Nephron progenitor cell (in vitro differentiated cells): ENCODE measurements at places on chromosomes 5 and 9.

- H3K27ac ChIP-seq, result no peak overlapping the region
- H3K4me1 ChIP-seq, result peaks cover 32% of the 10 kb centered on the region
- DNase-seq, result no peak
- H3K4me3 ChIP-seq, result no peak overlapping the region
- H3K27me3 ChIP-seq, result peaks cover 100% of the 10 kb centered on the region
- no peaks in the 10 kb centered on the region for H3K36me3 ChIP-seq
These were observed 927 bp downstream of the PAX5 start for GRCh38 chr9:37033141-37033540.

- H3K4me3 ChIP-seq, result no peak overlapping the region
- no peaks in the 10 kb centered on the region for H3K36me3 ChIP-seq
- peaks cover 9% of the 10 kb centered on the region for H3K27me3 ChIP-seq
- no peak overlapping the region for H3K27ac ChIP-seq
- no peaks in the 10 kb centered on the region for H3K4me1 ChIP-seq
These were observed 140.2 kb downstream of the SH3GL2 start for GRCh38 chr9:17719053-17719452.

DNA sequence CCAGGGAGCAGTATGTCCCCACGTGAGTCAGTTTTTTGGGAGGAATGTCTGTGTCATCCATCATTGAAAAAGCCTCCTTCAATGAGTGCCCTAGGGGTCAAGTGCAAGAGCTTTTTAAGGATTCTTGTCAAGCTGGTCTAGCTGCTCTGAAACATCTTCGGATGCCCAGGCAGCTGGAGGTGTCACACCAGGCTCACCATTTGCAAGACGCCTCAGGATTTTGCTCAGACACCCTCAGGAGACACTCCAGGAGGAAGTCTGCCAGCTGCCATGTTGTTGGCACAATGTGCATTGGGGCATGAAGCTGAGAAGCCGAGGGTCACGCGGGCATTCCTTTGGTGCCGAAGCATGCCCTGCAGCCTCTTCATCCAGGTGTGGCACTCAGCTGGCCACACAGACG lies 111.1 kb upstream of the S1PR3 start:
- H3K4me1 ChIP-seq, result peaks cover 6% of the 10 kb centered on the region
- DNase-seq, result no peak
- H3K27me3 ChIP-seq, result no peaks in the 10 kb centered on the region

DNA sequence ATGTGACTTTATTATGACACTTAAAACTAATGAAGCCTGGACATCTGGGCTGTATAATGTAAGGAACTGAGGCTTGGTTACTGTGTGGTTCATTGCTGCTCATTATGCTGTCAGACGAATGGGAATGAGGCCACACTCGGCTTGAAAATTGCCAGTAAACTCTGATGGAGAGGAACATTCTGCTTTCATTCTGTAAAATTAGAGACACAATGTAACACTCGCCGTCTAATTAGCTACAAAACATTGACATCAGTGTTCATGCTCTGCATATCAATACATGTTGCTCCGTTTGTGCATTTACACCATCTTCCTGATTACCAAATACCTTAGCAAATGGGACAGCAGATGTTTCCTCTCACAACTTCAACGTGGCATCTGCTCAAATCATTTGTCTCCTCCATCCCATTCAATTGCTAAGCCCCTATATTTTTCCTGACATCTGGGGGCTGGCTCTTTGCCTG lies 133.0 kb downstream of the SLC28A3 start:
- peaks cover 9% of the 10 kb centered on the region for H3K27me3 ChIP-seq
- no peak for DNase-seq
- peaks cover 14% of the 10 kb centered on the region for H3K4me1 ChIP-seq
- H3K36me3 ChIP-seq, result no peaks in the 10 kb centered on the region

GRCh38 chr5:96149546-96149945 lies 187.9 kb upstream of the ELL2 start:
- H3K36me3 ChIP-seq, result no peaks in the 10 kb centered on the region
- H3K27me3 ChIP-seq, result peaks cover 2% of the 10 kb centered on the region
- H3K27ac ChIP-seq, result peak overlapping the region; percentile 71
- no peak overlapping the region for H3K4me3 ChIP-seq
- no peak for DNase-seq

DNA sequence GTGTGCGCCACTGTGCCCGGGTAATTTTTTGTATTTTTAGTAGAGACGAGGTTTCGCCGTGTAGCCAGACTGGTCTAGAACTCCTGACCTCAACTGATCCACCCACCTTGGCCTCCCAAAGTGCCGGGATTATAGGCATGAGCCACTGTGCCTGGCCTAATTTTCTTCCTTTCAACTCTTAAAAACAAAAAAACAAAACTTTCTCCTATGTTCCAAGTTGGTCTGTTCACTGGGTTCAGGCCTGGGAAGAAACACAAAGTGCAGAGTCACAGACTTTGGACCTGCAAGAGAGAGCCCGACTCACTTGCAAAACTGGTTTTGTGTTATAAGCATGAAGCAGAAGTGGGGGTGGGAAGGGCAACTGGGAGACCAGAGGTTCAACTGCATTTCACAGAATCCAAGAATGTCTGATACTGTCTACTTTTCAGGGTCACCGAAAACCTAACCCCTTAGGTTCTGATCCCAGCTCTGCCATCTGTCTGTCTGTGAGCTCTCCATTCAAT lies 5.2 kb upstream of the HDHD3 start:
- no peak for DNase-seq
- no peak overlapping the region for H3K27ac ChIP-seq
- peaks cover 4% of the 10 kb centered on the region for H3K27me3 ChIP-seq
- peaks cover 8% of the 10 kb centered on the region for H3K36me3 ChIP-seq
- peaks cover 24% of the 10 kb centered on the region for H3K4me1 ChIP-seq
- H3K4me3 ChIP-seq, result no peak overlapping the region

DNA sequence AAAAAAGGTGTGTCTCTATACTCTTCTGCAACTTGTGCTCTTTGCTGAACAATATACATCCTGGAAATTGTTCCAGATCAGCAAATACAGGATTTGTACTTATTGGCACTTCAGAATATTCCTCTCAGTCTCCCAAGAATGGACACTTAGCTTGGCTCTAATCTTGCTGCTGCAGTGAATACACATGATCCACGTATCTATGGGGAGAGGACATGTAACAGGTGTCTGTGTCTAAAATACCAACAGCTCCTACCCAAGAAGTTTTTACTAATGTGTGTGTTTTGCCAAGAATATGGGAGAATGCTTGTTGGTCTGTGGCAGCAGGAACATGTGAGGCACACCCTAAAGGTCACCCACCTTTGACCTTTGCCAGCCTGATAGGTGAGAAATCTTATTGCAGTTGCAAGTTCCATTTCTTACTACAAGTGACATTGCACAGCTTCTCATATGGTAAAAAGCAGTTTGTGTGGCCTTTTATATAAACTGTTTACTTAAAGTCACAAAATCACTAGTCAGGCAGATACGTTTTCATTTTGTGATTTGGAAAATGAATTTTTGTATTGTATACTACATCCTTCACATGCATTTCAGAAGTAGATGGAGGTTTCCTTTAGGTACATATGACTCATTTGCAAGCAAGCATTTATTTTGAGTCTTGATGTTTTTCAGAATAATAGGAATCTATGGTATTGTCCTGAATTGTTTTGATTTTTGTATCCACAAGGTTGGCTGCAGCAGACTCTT lies 35.8 kb downstream of the PHF2 start:
- H3K4me1 ChIP-seq, result peaks cover 7% of the 10 kb centered on the region
- DNase-seq, result no peak
- H3K27ac ChIP-seq, result no peak overlapping the region
- H3K4me3 ChIP-seq, result no peak overlapping the region
- peaks cover 32% of the 10 kb centered on the region for H3K36me3 ChIP-seq
- peaks cover 9% of the 10 kb centered on the region for H3K27me3 ChIP-seq

GRCh38 chr5:124702525-124702924 lies 43.9 kb downstream of the ZNF608 start:
- H3K4me3 ChIP-seq, result peak overlapping the region; percentile 38
- H3K27ac ChIP-seq, result peak overlapping the region; percentile 83
- H3K36me3 ChIP-seq, result peaks cover 24% of the 10 kb centered on the region
- DNase-seq, result no peak

DNA sequence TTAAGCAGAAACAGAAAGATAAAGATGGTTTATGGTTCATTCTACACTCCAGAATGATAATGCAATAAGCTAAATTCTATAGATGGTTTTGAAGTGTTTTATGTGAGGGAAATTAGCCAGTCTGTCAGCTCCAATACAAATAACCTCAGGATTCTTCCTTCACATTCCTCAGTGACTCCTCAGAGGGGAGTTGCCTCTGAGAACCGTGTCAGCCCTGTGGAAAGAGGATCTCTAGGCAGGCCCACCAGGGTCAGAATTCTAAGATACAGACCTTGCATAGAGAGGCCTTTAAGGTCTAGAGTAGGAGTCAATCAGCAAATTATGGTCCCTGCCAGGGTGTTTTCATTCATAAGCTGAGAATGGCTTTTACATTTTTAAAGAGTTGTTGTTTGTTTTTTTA lies 26.6 kb downstream of the RUSC2 start:
- H3K4me3 ChIP-seq, result no peak overlapping the region
- no peaks in the 10 kb centered on the region for H3K36me3 ChIP-seq
- DNase-seq, result no peak

- no peak overlapping the region for H3K4me3 ChIP-seq
- H3K36me3 ChIP-seq, result no peaks in the 10 kb centered on the region
- peaks cover 4% of the 10 kb centered on the region for H3K27me3 ChIP-seq
- peaks cover 25% of the 10 kb centered on the region for H3K4me1 ChIP-seq
- H3K27ac ChIP-seq, result no peak overlapping the region
- DNase-seq, result no peak
These were observed 1619.6 kb upstream of the WWC1 start for GRCh38 chr5:166671811-166672210.

DNA sequence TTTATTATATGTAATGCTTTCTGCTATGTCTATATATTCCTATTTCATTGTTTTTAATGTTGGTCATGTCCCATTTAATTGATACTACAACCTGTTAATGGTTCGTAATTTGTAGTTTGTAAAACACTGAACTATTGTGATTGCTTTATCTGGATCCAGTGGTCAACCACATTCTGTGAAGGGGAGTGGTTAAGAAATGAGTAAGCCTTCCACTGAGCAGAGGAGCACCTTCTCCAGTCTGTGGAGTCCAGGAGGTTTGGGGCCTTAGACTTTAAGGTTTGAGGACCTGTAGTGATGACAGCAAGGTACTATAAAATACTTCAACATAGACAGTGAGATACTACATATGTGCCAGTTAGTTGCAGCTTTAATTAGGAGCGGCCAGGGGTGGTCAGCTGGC lies 67.7 kb upstream of the RAD23B start:
- no peak overlapping the region for H3K4me3 ChIP-seq
- DNase-seq, result no peak
- no peak overlapping the region for H3K27ac ChIP-seq
- no peaks in the 10 kb centered on the region for H3K36me3 ChIP-seq
- H3K4me1 ChIP-seq, result peaks cover 43% of the 10 kb centered on the region

DNA sequence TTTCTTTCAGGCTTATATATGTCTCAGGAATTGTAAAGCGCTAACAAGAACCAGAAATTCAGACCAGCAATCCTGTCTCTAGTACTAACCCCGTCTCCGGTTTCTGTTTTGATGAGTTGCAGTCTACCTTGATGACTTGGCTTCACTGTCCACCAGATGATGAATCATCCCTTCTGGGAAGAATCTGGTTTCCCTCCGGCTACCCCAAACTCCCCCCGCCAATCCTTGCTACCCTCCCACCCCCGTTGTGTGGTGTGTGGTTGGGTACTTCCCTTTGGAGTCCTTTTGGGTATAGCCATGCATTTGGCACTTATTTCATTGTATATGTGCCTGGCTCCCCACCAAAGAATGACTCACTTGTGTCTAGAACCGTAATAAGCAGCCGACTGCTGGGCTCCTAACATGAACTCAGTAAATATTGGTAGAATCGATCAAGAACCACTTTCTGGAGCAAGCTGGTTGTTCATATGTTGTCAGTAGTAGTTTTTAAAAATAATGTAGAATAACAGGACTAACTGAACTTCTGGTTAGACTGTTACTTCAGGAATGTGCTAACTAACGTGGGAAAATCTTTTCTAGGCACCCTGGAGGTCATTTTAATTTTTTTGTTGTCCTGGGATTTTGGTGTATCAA lies 8.3 kb upstream of the TGFBI start:
- peak overlapping the region; percentile 13 for H3K4me3 ChIP-seq
- H3K27me3 ChIP-seq, result peaks cover 22% of the 10 kb centered on the region
- no peak for DNase-seq
- H3K4me1 ChIP-seq, result peaks cover 44% of the 10 kb centered on the region
- H3K36me3 ChIP-seq, result no peaks in the 10 kb centered on the region
- peak overlapping the region; percentile 23 for H3K27ac ChIP-seq

- DNase-seq, result no peak
- peaks cover 3% of the 10 kb centered on the region for H3K27me3 ChIP-seq
- H3K27ac ChIP-seq, result no peak overlapping the region
- peaks cover 20% of the 10 kb centered on the region for H3K4me1 ChIP-seq
- no peaks in the 10 kb centered on the region for H3K36me3 ChIP-seq
These were observed 60.3 kb upstream of the TRIM32 start for GRCh38 chr9:116626762-116627161.

GRCh38 chr9:21395778-21396717 lies 10.8 kb upstream of the IFNA2 start:
- H3K36me3 ChIP-seq, result no peaks in the 10 kb centered on the region
- H3K27ac ChIP-seq, result no peak overlapping the region
- H3K4me1 ChIP-seq, result peaks cover 9% of the 10 kb centered on the region
- DNase-seq, result peak; percentile 91

GRCh38 chr5:56829137-56829908 lies 14.0 kb downstream of the MAP3K1 start:
- no peaks in the 10 kb centered on the region for H3K27me3 ChIP-seq
- no peak for DNase-seq
- peaks cover 74% of the 10 kb centered on the region for H3K4me1 ChIP-seq
- no peaks in the 10 kb centered on the region for H3K36me3 ChIP-seq
- H3K4me3 ChIP-seq, result no peak overlapping the region

GRCh38 chr5:130183115-130183514 lies 278.9 kb downstream of the CHSY3 start:
- H3K4me3 ChIP-seq, result no peak overlapping the region
- DNase-seq, result no peak
- no peaks in the 10 kb centered on the region for H3K27me3 ChIP-seq
- no peaks in the 10 kb centered on the region for H3K4me1 ChIP-seq
- H3K27ac ChIP-seq, result no peak overlapping the region
- peaks cover 4% of the 10 kb centered on the region for H3K36me3 ChIP-seq

- H3K27ac ChIP-seq, result no peak overlapping the region
- peaks cover 49% of the 10 kb centered on the region for H3K4me1 ChIP-seq
- peak overlapping the region; percentile 62 for H3K4me3 ChIP-seq
- peaks cover 96% of the 10 kb centered on the region for H3K27me3 ChIP-seq
- DNase-seq, result peak; percentile 54
- no peaks in the 10 kb centered on the region for H3K36me3 ChIP-seq
These were observed 3.3 kb upstream of the LHX2 start for GRCh38 chr9:124008303-124008693.
